AG04450 (cell line): ENCODE measurements at places on chromosomes 13 and 19. TPM values are rescaled to one million over a fixed set of nuclear protein-coding genes. Genes with fewer than 3 reads are reported as not detected.

Gene CD33
- not detected in 2 replicates for polyA plus RNA-seq

Gene CEACAM16
- not detected in 2 replicates for polyA plus RNA-seq

Gene IL17D
- polyA plus RNA-seq, result 3.0 and 3.2 TPM in 2 replicates

Gene GPR42
- not detected in 2 replicates for polyA plus RNA-seq

Gene TEAD2
- 32.8 and 41.7 TPM in 2 replicates for polyA plus RNA-seq
